ENCODE measurements at places on chromosomes 6 and 20.

- DNase-seq: no peak
Measured at GRCh38 chr6:2173203-2173961, 72.0 kb downstream of the GMDS start.

GRCh38 chr6:147651249-147652063 lies 143.0 kb downstream of the SAMD5 start:
- DNase-seq: no peak

DNA sequence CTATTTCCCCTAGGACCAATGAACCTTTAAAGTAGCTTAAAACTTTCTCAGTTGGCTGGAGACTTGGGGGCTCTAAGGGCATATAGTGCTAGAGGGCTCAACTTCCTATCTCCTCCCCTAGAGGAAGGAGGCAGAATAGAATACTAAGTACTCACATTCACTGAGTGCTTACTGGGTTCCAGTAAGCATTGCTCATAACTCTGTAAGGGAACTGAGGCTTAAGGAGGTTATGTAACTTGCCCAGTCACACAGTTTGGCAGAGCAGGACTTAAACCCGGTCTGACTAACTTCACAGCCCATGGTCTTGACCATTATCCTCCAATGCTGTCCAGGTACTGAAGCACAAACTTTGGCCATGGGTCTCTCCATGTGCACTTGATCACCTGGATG lies 12.5 kb downstream of the SESN1 start:
- DNase-seq: no peak

DNA sequence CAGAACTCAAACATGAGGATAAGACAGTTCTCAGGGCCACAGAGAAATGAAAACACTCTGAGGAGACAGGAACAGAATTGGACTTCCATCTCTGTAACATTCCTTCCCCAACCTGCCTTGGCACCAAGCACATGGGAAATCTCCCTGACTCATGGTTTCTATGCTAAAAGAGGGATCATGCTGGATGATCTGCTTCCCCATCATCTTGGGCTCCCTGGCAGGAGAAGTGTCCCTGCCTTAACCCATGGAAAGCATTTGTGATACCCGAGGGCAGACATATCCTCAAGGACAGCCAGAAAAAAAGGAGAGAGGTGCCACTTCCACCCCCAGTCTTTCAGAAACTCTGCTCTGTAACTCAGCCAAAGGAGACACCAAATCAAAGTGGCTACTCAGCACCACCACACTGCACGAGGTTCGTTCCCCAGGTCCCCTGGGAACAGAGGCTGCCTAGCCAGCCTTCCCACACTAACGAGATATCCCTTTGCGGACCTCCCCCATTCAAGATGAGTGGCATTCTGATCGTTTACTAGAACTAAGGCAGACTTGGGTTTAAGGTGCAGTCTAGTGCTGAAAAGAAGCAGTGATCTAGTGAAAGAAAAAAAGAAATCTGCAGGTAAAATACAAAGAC lies 34.8 kb downstream of the BLOC1S5 start:
- DNase-seq: no peak

- peak; percentile 22 for DNase-seq
Measured at GRCh38 chr6:111478749-111479148, 4.3 kb downstream of the REV3L start.

GRCh38 chr6:10564975-10565673 lies 44.0 kb downstream of the GCNT2 start:
- DNase-seq: no peak

DNA sequence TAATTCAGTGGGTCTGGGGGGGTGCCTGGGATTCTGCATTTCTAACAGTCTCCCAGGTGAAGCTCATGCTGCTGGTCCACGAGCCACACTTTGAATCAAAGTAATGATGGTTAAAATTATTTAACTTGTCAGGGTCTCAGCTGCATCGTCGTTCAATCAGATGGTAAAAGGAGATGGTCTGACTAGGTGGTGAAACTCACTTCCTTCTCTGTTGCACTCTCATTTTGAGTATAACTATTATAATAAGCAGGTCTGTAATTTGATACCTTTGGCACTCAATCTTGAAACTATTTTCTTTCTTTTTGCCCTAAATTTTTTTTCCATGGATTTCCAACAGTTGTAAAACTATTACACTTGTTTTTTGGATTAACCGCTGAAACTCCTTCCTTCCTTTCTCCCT lies 292.5 kb downstream of the FARS2 start:
- no peak for DNase-seq

DNA sequence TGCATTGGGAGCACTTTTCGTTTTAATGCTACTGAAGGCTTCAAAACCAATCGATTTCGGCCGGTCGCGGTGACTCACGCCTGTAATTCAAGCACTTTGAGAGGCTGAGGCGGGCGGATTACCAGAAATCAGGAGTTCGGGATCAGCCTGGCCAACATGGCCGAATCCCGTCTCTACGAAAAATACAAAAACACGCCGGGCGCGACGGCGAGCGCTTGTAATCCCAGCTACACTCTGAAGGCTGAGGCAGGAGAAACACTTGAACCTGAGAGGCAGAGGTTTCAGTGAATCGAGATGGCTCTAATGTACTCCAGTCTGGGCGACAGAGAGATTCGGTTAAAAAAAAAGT lies 58.4 kb downstream of the TRIM38 start:
- no peak for DNase-seq

DNA sequence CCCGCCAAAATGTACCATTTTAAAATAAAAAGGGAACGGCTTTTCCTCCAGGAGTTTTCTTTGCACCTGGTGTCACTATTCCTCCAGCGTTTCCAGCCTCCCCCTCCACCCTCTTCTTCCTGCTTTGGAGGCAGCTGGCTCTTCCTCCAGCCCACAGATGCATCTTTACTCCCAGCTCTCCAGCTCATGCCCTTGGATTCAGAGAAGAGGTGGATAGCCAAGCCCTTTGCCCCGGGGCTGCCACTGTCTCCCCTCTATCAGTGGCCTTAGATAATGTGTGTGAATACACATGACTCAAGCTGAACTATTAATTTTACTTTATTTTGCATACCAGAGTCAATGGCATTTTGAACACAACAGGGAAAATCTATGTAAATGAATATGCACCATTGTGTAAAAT lies 15.3 kb upstream of the CDH4 start:
- DNase-seq: no peak
